ENCODE measurements at places on chromosomes 5 and 9.

DNA sequence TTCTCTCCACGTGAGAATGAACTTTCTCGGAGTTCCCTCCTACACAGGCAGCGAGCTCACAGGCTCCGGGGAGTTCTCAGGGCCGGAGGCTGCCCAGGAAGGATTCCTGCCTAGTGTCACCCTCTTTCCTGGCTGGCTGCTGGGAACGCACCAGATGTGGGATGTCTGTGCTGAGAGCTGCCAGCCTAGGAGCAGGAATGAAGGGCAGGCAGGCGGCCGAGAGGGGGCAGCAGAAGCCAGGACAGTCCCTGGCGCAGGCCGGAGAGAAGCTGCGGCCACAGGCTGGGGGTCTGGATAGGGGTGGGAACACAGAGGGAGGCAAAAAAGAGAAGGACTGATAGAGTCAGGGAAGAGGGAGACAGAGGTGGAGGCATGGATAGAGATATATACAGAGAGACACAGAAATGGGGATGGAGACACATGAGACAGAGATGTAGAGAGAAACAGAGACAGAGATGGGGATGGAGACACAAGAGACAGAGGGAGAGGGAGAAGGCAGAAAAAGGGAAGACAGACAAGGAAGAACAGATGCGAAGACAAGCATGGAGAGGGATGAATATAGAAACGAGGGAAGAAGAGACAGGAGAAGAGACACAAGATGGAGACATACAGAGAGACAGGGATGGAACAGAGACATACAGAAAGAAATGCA, 25.3 kb upstream of the ENHO start:
- peak; percentile 62 for DNase-seq

GRCh38 chr9:123395276-123395688, 39.3 kb downstream of the CRB2 start:
- no peak for DNase-seq

- no peak for DNase-seq
These were observed 117.8 kb downstream of the ERCC6L2 start for GRCh38 chr9:95993337-95993736.

DNA sequence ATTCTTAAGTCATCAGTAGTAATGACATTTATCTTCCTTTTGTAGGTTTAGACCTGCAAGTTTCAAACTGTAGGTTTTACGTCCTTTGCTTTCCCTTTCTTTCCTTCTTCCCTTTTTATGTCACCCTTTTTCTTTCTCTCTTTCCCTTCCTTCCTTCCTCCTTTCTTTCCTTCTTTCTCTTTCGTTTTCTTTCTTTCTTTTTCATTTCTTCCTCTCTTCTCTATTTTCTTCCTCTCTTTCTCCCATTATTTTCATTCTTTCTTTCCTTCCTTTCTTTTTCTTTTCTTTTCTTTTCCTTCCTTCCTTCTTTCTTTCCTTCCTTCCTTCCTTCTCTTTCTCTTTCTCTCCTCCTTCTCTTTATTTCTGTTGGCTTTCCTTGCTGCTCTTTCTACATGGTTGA, 59.9 kb downstream of the WDR36 start:
- DNase-seq, result no peak

DNA sequence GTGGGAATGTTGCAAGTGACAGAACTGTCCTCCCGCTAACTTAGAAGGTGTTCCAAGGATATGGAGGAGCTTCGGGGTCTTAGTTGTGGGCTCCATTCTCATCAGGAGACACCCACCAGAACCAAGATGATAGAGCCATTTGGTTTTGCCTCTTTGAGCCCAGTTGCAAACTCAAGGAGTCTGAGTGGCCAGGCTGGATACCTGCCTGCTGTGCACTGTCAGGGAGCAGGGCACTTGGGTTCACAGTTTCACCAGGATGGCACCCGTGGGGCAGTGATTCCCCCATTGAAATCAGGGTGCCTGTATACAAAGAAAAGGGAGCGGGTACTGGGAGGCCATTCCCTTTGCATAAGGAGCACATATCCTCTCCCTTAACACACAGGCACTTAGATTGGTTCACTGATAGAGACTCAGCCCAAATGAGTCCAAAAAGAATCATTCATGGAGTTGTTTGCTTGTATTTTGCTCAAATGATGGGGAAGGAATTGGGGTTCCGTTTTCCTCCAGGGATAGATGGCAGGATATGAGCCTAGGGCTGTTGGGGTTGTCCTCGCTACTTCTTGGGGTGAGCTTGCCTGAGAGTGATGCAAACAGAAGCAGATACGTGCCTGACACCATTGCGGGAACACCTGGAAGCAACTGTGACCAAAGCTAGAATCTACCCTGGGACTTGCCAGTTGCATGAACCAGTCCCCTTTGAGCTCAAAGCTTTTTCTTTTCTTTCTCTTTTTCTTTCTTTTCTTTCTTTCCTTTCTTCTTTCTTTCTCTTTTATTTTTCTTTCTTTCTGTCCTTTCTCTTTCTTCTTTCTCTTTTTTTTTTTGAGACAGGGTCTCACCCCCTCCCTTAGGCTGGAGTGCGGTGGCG, 1.3 kb upstream of the PRR7 start:
- DNase-seq, result no peak

DNA sequence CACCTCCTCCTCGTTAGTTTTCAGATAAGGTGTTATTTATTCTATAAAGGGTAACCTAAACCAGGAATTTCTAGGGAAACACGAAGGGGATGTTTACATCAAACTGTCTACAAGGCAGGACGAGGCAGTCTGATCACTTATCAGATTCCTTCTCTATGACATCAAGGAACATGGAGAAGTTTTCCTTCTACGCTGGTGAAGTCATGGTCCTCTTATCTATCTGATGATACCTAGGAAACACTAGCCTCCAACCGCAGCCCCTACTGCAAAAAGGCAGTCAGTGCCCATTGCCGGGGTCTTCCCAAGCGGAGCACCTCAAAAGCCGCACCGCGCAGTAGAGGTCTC, 1.5 kb downstream of the MPDZ start:
- DNase-seq, result no peak

DNA sequence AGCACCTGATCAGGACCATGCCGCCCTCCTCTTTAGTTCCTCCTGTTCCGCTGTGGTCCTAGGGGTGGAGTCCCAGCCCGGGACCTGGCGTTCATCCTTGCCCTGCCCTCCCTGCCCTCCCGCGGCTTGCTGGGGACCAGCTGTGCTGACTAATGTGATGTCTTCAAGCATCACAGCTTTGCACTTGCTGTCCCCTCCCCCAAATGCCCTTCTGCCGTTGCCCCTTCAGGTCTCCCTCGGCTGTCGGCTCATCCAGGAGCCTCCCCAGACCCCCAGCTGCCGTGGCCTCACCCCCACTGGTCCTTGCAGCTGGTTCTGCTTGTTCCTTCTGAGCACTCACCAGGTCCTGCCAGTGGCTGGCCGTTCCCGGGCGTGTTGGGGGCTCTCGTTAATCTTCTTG, 19.9 kb downstream of the RXRA start:
- no peak for DNase-seq
